PC-9 (cell line): ENCODE measurements at places on chromosomes 1 and 21. TPM values are rescaled to one million over a fixed set of nuclear protein-coding genes. Genes with fewer than 3 reads are reported as not detected.

TMEM269 gene
- 0.28 and 1.0 TPM in 2 replicates for total RNA-seq

ACAP3 gene
- 53.5 and 54.8 TPM in 2 replicates for total RNA-seq

AJAP1 gene
- not detected in 2 replicates for total RNA-seq

CDCA8 gene
- 42.8 and 57.9 TPM in 2 replicates for total RNA-seq

WNT3A gene
- 0.24 and 0.53 TPM in 2 replicates for total RNA-seq

GPR37L1 gene
- 0.30 and 0.33 TPM in 2 replicates for total RNA-seq

PADI2 gene
- total RNA-seq = 14.0 and 16.7 TPM in 2 replicates

GRCh38 chr1:199733125-199733524 lies 294.4 kb upstream of the NR5A2 start:
- H3K27ac ChIP-seq = peak overlapping the region; percentile 87
- peak overlapping the region; percentile 32; the same call in 1 of the 2 replicates for H3K4me3 ChIP-seq
- H3K36me3 ChIP-seq = no peaks in the 10 kb centered on the region
- H3K4me1 ChIP-seq = peaks cover 17% of the 10 kb centered on the region
- no peak for DNase-seq

DNA sequence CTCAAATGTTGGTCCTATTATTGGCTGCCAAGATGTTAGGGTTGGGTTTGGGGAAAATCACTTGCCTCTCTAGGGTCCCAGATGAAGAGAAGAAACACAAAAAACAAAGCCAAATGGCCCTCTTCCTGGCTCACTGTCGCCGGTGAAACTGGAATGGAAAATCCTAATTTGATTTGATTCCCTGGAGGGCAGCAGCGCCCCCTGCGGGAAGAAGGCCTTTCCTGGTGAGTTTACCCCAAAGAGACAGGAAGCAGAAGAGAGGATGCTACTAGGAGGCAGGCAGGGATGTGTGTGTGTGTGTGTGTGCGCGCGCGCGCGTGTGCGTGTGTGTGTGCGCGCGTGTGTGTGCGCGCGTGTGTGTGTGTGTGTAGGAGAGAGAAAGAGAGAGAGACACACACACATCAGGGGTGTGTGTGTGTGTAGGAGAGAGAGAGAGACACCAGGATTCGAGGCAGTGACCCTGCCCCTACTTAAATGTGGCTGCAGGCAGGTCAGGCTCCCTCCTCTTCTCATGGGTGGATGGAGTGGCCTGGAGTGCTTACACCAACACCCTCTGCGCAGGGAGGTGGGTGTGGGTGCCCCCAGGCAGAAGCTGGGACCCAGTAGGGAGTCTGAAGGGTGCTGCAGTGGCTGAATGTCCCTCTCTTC lies 3.1 kb upstream of the SELENON start:
- no peaks in the 10 kb centered on the region for H3K4me1 ChIP-seq
- H3K27ac ChIP-seq = no peak overlapping the region
- no peaks in the 10 kb centered on the region for H3K36me3 ChIP-seq
- H3K27me3 ChIP-seq = no peaks in the 10 kb centered on the region

DNA sequence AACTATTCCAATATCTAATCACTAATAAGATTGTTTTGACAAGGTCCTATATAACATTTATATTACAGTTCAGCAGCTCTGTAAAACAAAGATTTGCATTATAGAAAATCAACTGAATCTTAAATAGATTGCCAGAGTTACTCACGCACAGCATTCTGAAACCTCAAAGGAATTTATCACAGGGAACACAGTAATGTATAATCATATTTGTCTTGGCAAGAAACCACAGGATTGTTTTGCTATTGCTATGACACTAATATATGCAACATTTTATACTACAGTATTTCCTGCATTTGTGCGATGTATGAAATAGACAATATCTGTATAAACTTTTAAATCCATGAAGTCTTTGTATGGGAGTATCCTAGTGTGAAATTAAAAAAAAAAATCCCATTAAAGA lies 101.4 kb downstream of the PLPPR5 start:
- H3K36me3 ChIP-seq = no peaks in the 10 kb centered on the region
- no peaks in the 10 kb centered on the region for H3K4me1 ChIP-seq
- H3K27me3 ChIP-seq = no peaks in the 10 kb centered on the region
- H3K4me3 ChIP-seq = no peak overlapping the region

DNA sequence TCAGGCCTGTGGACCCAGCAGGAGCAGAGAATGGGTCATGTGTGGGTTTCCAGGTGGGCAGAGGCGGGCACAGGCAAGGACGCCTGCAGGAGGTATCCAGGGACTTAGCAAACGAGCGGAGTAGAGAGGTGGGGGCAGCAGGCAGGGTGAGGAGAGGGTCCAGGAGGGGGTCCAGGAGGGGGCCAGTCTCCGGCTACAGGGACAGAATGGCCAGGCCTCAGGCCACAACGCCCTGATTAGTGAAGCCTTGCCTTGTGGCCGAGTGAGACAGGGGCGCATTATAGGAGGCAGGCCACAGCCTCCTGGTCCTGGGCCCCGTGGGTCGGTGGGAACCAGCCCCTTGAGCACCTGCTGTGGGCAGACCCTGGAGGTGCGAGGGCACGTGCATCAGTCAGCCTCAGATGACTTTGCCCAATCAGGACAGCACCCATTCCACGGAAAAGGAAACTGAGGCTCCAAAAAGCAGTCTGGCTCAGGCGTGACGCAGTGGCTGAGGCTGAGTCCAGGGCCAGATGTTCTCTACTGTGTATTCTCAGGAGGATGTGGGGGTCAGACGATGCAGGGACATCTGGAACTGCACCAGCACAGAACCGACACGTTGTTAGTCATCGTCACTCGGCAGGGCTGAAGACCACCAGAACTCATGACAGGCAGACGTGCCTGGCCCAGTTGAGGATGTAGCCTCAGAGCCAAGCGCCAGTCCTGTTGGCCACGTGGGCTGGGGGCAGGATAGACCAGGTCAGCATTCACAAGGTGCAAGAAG lies 113.7 kb downstream of the CRYAA start:
- no peaks in the 10 kb centered on the region for H3K27me3 ChIP-seq
- H3K27ac ChIP-seq = no peak overlapping the region
- DNase-seq = no peak

DNA sequence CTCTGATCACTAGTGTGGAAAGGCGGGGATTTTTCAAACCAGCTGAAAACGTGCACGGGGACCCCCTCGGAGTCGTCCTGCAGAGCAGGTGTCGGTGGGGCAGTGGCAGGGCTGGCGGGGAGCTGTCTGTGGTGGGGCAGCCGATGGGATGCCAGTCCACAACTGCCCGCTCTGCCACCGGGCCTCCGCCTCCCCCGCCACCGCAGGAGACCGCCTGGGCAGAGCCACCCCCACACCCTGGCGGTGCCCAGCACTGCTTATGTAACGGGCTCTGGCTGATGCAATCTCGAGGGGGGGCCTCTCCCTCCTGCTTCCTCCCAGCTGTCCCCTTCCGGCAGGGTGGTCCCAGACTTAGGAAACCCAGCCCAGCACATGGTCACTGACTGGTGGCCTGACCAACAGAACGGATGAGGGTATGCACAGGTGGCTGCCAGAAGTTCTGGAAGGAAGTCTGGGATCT lies 9.3 kb downstream of the CHD5 start:
- DNase-seq = no peak
- no peak overlapping the region for H3K4me3 ChIP-seq
- H3K27ac ChIP-seq = no peak overlapping the region

GRCh38 chr1:94463765-94464330 lies 45.7 kb downstream of the ABCD3 start:
- peaks cover 32% of the 10 kb centered on the region; the same call in 1 of the 2 replicates for H3K36me3 ChIP-seq
- H3K4me3 ChIP-seq = no peak overlapping the region
- no peaks in the 10 kb centered on the region for H3K27me3 ChIP-seq
- DNase-seq = peak; percentile 29
- peak overlapping the region; percentile 11; the same call in 1 of the 2 replicates for H3K27ac ChIP-seq

DNA sequence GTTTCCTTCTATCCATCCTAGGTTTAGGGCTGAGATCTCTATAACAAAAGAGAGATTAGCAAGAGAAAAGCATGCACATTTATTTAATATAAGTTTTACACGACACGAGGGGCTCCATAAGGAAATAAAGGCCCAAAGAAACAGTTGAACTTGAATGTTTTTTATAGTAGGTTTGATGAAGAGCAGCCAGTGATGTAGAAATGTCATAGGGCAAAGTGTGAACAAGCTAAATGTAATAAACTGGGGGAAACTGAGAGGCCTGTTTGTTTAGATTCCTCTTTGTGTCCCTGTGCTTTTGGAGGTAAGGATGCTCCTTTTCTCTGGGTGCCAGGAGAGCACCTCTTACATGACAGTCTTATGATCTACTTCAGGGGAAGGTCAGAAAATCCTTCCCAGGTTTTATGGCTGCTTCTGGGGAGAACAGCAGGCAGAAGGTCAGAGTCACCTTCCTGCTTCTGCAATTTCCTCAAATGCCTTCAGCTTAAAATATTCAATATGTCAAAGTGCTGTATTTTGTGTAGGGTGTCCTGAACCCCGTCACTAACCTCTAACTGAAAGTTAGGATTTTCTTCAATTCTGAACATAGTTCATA lies 9.5 kb upstream of the HORMAD1 start:
- H3K27ac ChIP-seq = no peak overlapping the region
- no peak overlapping the region for H3K4me3 ChIP-seq
- no peaks in the 10 kb centered on the region for H3K27me3 ChIP-seq
- H3K36me3 ChIP-seq = no peaks in the 10 kb centered on the region
- H3K4me1 ChIP-seq = no peaks in the 10 kb centered on the region
- no peak for DNase-seq

DNA sequence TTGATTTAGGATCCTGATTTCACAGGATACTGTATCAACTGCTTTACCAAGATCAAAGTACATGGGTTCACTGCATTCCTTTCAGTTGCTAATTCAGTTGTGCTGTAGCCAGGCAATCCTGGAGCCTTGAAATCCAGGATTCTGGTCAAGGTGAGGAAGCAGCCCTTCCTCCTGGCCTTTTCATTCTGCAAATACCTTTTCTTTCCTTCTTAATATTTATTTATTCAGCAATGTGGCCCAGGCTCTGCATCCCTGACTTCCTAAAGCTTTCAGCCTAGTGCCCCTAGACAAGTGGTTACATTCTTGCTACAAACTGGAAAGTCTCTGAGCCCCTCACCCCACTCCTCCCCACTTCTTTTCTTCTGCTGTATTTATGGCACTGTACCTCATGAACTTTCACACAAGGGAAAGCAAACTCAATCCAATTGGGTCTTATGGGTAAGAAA lies 16.2 kb downstream of the LRRC8D start:
- no peak for DNase-seq
- no peak overlapping the region for H3K4me3 ChIP-seq
- peaks cover 4% of the 10 kb centered on the region for H3K4me1 ChIP-seq
- H3K27ac ChIP-seq = no peak overlapping the region
- no peaks in the 10 kb centered on the region for H3K27me3 ChIP-seq

GRCh38 chr1:230541306-230541705 lies 101.0 kb upstream of the COG2 start:
- no peak overlapping the region for H3K4me3 ChIP-seq
- H3K27ac ChIP-seq = no peak overlapping the region
- no peak for DNase-seq
- H3K27me3 ChIP-seq = peaks cover 18% of the 10 kb centered on the region
- H3K4me1 ChIP-seq = no peaks in the 10 kb centered on the region
